Activated CD8-positive, alpha-beta memory T cell treated with anti-CD3 and anti-CD28 coated beads for 1 hour (primary cell): ENCODE measurements at places on chromosomes 5 and 9.

- peak; percentile 19 for DNase-seq
Observed at GRCh38 chr9:93159601-93160471, 24.1 kb upstream of the WNK2 start.

DNA sequence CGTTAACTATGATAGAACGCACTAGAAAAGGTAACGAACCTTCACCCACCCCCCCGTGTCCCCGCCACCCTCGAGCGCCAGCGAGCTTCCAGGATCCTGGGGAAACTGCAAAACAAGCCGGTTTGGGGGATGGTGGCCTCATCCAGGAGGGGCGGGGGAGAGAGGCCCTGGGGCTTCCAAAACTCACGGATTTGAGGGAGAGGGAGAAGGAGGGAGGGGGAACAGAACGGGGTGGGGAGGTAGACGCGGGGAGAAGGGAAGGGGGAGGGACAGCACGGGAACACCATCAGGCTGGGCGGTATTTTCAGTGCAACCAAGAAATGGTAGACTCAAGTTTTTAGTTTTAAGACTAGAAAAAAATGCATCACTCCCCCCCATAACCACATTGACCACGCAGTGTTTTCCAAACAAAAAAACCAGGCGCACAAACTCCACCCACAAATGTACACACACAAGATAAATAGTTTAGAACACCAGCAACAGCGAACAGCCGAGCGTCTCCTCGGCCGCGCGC, 1.4 kb downstream of the NRARP start:
- no peak for DNase-seq

- DNase-seq = no peak
Observed at GRCh38 chr5:141952020-141952419, 6.0 kb downstream of the PCDH12 start.

GRCh38 chr9:116656501-116656971, 30.6 kb upstream of the TRIM32 start:
- DNase-seq = no peak

DNA sequence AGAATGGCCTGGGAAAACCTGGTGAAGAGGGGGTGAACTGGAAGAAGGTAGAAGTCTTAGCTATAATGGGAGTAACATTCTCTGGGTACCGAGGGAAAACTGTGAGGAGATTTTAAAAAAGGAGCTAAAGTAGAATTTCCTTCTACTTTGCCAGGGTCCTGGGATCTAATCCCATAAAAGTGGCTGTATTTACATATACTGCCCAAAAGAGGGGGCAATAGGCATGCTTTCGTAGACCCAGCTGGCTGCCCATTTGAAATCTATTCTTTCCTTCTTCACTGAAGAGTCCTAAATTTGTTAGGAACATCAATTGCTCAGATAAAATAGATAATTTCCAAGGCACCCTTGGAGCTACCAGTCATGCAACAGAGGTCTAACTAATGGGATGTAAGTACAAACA, 159.2 kb downstream of the CDC42SE2 start:
- DNase-seq = no peak

- DNase-seq = no peak
Observed at GRCh38 chr9:92725766-92726165, 38.9 kb downstream of the BICD2 start.

GRCh38 chr5:158832731-158833130, 267.0 kb downstream of the EBF1 start:
- DNase-seq = no peak

DNA sequence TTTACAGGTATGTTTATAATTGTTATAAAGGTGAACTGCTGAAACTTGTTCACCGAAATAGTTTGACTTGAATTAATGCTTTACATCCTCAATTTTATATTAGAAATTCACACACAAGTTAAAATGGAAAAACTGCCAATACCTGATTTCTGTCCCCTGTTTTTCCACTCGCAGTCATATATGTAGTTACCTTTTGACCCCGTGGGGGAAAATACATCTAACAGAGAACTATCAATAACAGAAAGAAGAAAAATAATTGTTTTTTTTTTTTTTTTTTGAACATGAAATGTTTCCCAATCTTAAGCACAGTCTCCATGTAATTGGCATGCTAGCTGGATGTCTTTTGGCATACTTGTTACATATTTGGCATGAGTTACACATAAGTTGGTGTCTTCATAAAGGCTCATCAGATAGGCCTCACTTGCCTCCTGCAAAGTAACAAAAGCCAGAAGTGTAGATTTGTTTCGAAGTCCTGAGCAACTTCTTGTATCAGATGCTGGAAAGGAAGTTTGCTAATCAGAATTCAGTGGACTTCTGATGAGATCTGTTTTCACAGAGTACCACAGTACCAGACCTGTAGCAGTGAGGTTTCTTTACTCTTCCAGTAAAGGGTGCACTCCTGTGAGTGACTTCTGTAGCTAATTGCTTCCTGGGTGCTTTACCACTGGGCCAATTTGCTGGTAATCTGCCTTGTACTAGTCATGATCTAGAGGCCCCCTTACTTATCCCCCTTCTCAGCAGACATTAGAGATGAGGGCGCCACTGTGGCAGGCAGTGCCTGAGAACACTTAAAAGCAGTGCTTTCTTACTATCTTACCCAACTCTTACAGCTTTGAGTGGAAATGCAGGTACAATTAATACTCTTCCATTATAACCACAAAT, 36.2 kb upstream of the CXXC5 start:
- no peak for DNase-seq

DNA sequence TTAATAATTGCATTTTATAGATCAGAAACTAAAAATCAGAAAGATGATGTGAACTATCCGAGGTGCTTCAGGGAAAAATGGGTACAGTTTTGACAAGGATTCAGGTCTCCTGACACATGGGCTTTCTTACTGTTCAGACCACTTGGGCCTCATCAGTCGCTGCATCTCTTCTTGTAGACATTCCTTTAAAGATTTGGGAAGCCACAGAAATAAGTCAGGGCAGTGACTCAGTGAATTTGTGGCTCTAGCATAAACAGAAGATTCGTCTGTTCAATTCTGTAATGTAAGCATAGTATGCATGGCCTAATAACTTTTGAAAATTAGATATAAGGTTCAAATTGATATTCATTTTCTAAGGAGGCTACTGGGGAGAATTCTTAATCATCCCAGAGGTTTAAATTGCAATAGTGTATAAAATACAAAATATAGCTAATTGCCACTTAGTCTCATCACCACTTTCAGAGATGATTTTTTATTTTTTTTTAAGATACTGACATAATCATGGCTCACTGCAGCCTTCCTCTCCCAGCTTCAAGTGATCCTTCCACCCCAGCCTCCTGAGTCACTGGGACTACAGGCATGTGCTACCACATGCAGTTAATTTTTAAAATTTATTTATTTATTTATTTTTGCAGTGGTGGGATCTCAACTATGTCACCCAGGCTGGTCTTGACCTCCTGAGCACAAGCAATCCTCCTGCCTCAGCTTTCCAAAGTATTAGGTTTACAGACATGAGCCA, 48.9 kb downstream of the RASEF start:
- no peak for DNase-seq

GRCh38 chr5:59430066-59430685, 463.4 kb downstream of the PDE4D start:
- DNase-seq = no peak
